ENCODE measurements at places on chromosomes 3 and 15. TPM values are rescaled to one million over a fixed set of nuclear protein-coding genes. Genes with fewer than 3 reads are reported as not detected.

EPHA3 gene
- total RNA-seq: 0.14 TPM

ZPLD1 gene
- total RNA-seq: 0.05 TPM

HAUS2 gene
- 32.0 TPM for total RNA-seq

CCR2 gene
- not detected for total RNA-seq

SIDT1 gene
- total RNA-seq: 0.09 TPM

CYP1A1 gene
- 89.4 TPM for total RNA-seq

HHLA2 gene
- total RNA-seq: under 0.01 TPM

SI gene
- total RNA-seq: not detected

PLXNB1 gene
- 16.8 TPM for total RNA-seq

SNTN gene
- total RNA-seq: not detected

BFSP2 gene
- not detected for total RNA-seq

SERPINI2 gene
- total RNA-seq: not detected

PARP15 gene
- 0.17 TPM for total RNA-seq

GOLGA8R gene
- 1.0 TPM for total RNA-seq

QARS1 gene
- 565 TPM for total RNA-seq

FBXL22 gene
- 0.09 TPM for total RNA-seq

TNNC1 gene
- not detected for total RNA-seq

TIMP4 gene
- total RNA-seq: 0.34 TPM

KCNAB1 gene
- 0.17 TPM for total RNA-seq

APOD gene
- 27.1 TPM for total RNA-seq

NECTIN3 gene
- 57.7 TPM for total RNA-seq

FAM3D gene
- total RNA-seq: 0.51 TPM

SCAP gene
- total RNA-seq: 116 TPM

SLC27A2 gene
- total RNA-seq: 7.1 TPM

TM4SF4 gene
- total RNA-seq: not detected

TMEM89 gene
- not detected for total RNA-seq

TNIK gene
- 8.2 TPM for total RNA-seq

RASGRF1 gene
- 2.2 TPM for total RNA-seq

EOMES gene
- not detected for total RNA-seq

IL17RB gene
- total RNA-seq: not detected
